Femur (tissue), 1 donor: ENCODE measurements at places on chromosomes 7 and 10.

DNA sequence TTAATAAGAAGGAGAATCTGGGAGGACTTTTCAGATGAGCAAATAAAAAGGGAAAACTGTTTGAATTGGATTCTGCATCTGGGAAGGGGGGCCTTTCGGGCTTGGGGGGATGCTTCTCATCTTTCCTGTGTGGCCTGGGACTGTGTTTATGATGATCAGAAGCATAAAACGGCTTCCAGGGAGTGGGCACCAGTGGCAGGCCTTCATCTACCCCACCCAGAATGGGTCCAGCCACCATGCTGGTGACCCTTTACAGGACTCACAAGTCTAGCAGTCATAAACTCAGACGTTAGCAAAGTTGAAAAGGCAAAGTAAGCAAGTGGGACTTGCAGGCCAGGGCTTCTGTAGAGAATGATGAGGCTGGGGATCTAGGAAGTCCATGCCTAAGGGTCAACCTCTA lies 198.3 kb upstream of the ZMIZ1 start:
- DNase-seq, result no peak

GRCh38 chr7:150420242-150420641 lies 30.2 kb upstream of the GIMAP8 start:
- DNase-seq, result no peak

GRCh38 chr10:788796-789748 lies 99.6 kb upstream of the DIP2C start:
- peak; percentile 87 for DNase-seq

GRCh38 chr10:102230861-102231356 lies 4.8 kb downstream of the ELOVL3 start:
- DNase-seq, result no peak

DNA sequence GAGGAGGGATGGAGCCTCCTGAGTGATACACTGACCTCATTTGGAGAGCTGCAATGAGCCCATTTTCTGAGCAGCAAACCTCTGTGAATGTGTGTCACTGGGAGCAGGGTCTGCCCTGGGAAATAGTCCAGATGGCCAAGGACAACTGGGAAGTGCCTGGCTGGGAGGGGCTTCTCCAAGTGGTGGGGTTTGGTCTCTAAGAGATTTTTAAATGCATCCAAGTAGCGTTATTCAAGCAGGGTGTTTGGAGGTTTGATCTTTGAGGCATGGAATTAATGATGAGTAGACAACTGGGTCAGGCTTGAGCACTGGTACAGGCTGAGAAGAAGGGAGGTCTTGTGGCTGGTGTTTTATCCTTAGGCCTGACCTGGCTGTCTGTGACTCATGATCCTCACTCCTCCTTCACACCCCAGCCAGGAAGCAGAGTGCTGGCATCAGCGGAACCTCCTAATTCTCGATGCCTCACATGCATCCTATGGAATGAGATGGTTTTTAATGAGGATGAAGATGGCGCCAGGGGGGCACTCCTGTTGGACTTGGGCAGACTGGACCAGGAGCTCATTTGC lies 3.3 kb downstream of the GOLGA7B start:
- no peak for DNase-seq

GRCh38 chr7:112125250-112125649 lies 80.9 kb downstream of the DOCK4 start:
- DNase-seq, result no peak

- DNase-seq, result no peak
Observed at GRCh38 chr7:129238546-129238945, 13.7 kb downstream of the AHCYL2 start.

- DNase-seq, result no peak
Observed at GRCh38 chr10:51297438-51297837, 223.2 kb downstream of the PRKG1 start.

DNA sequence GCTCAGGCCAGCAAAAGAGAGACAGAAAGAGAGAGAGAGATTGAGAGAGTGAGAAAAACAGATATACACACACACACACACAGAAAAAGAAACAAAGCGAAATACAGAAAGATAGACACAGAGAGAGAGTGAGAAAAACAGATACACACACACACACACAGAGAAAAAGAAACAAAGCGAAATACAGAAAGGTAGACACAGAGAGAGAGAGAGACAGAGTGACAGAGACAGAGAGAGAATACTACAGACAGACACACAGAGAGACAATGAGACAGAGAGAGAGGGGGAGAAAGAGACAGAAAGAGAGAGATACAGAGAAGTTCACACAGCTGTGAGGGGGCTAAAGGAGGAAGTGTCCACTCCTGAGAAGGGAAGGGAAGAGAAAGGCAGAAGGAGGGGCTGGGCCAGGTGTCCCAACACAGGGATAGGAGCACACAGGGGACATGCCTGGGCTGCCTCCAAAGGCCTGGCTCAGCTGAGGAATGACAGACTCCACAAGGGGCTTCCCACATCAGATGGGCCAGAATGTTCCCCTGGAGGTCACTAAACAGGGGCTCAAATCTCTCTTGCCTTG lies 4.3 kb downstream of the GCK start:
- DNase-seq, result no peak

DNA sequence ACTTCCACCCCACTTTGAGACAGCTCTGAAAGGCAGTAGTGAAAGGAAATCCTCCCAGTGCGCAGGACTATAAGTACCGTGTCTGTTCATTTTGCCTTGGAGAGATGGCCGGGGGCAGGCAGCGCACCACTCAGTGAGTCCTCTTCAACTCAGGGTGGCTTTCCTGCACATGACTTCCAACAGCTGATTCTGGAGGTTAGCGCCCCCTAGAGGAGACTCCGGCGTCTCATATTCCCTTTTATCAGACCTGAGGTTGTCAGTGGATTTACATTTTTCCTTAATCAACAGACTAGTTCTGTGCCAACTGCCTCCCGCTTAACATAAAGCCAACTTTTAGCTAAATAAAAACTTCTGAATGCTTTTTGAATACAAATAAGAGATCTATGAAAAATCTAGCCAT lies 101.0 kb downstream of the HERPUD2 start:
- no peak for DNase-seq

DNA sequence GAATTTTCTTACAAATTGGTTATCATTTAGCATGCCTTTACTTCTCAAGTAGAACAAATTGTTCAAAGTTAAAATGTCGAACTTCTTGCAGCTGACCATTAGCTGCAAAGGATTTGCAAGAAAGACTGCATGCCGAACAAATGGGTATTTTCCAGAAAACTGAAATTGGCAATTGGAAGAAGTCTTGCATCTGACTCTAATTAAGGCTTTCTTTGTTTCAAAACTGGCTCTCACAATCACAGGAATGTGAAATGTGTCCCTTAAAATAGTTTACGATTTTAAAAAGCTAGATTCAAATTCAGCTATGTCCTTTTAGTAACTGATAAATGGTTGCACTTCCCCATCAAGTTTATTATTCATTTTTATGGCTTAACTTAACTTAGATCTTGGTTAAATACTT lies 207.9 kb downstream of the ARL4A start:
- DNase-seq, result no peak

DNA sequence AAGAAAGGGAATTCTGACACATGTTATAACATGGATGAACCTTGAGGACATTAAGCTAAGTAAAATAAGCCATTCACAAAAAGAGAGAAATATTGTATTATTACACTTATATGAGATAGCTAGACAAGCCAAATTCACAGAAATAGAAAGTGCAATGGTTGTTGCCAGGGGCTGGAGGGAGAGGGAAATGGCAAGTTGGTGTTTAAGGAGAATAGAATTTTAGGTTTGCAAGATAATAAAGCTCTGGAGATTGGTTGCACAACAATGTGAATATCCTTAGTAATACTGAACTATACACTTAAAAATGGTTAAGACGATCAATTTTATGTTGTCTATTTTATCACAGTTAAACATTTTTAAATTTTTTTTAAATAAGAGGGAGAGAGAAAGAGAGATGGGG lies 25.0 kb upstream of the ADD3 start:
- no peak for DNase-seq

DNA sequence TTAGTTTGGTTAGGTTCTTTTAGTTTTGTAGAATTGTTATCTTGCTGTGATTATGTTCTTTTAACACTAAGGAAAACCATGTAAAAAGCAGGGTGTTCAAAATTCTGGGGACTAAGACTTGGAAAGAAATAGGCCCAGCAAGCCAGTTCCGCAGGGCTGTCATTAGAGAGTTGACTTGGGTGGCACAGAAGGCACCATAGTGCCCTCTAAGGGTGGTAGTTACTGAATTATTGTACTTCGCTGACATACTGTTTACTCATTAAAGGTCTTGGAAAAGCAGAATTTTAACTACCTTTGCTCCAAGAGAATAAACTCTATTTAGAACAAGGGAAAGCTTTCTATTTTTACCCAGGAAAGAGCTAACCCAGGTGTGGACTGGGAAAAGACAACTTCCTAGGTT lies 86.5 kb downstream of the OTUD1 start:
- no peak for DNase-seq

GRCh38 chr7:127619681-127620405 lies 1.9 kb upstream of the PAX4 start:
- no peak for DNase-seq

- DNase-seq, result no peak
Observed at GRCh38 chr7:107715531-107715930, 28.4 kb upstream of the CBLL1 start.

GRCh38 chr10:121270906-121271305 lies 327.3 kb downstream of the FGFR2 start:
- DNase-seq, result no peak

GRCh38 chr7:106282390-106282789 lies 2.4 kb downstream of the NAMPT start:
- no peak for DNase-seq

DNA sequence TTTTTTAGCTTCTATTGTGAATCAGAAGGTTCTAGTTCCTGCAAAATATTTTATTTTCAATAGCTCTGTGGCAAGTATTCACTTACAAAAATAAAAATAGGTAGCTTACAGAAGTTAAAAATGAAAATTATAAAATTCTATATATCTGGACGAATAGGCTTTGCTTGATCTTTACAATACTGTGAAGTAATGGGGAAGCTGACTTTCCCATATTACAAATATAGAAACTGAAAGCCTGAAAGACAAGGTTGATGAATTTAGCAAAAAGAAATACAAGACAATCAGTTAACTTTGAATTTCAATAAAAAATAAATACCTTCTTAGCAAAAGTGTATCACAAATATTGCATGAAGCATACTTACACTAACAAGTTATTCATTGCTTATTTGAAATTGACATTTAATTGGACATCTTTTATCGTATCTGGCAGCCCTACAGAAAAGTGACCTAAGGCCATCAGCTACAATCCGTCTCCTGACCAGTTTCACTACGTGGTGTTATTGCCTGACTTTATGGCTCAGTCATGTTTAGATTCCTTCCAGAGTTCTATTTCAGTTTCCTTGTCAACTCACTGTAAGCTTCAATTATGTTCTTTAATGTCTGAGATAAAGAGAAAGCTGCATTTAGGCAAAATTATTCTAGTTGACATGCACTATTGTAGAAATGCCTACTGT lies 310.5 kb upstream of the HGF start:
- DNase-seq, result no peak

GRCh38 chr10:7750222-7750621 lies 37.6 kb downstream of the KIN start:
- no peak for DNase-seq

DNA sequence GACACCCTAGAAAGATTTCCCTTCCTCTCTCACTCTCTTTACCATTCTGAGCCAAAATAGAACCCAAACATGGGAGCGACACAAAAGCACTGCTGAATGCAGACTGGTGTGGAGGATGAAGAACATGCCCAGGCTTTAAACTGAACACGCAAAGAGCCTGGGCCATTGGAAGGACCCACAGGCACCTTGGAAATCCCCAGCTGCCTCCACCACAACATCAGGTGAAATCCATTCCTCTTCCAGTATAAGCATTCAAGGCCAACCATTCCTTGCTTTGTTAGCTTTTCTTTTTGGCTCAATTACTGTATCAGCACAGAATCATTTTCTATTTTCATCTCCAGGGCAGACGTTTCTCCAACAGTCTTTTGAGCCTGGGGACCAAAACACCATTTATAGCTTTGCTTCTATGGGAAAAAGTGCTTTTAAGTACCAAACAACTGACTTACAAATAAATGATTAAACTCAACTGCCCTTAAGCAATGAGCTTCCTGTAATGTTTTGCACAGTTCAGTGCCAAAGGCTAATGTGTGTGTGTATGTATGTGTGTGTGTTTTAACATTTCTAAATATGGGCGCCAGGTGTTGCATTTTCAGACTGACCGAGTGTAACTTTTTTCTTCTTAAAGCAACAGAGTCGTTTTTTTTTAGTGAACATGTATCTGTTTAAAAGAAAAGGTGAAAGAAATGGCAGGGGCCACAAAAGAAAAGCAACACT lies 16.2 kb upstream of the BLNK start:
- DNase-seq, result no peak

GRCh38 chr7:90961037-90961725 lies 303.1 kb upstream of the FZD1 start:
- DNase-seq, result no peak
